Osteocyte (in vitro differentiated cells): ENCODE measurements at places on chromosomes 7 and 10. TPM values are rescaled to one million over a fixed set of nuclear protein-coding genes. Genes with fewer than 3 reads are reported as not detected.
A peak's percentile ranks its signal among the peaks of the same experiment; 100 is the strongest.

DNA sequence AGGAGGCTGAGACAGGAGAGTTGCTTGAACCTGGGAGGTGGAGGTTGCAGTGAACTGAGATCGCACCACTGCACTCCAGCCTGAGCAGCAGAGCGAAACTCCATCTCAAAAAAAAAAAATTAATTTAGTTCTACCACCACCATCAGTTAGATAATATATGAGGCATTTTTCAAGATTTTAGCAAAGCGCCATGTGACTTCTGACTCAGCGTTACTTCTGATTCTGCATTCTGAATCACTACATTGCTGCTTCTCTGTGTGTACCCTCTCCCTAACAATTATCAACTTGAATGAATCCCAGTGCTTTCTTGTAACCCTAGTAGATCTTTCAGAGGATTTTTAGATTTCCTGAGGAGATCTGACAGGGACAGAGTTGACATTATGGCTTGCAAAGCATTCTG lies 176.8 kb upstream of the SORCS1 start:
- no peak for DNase-seq

DNA sequence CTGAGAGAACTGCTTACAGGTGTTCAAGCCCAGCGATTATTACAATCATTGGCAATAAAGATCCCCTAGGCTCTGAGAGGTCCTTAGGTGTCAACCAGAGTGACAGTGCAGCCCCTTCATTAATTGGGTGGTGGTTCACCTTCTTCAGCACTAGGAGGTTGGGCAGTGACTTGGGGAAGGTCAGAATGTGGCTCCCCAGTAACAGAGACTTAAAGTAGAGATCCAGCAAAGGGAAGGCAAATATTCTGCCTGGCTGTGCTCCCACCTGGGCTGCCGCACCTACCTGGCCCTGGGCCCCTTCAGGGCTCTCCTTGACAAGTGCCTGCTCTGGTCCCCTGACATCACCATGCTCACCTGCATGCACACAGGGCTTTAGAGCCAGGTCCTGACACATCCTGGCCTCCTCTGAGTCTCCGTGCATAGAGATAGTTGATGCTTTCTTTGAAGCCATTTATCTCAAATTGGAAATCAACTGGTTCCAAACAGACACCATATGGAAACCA lies 1.9 kb downstream of the CLRN3 start:
- DNase-seq: peak; percentile 57

DNA sequence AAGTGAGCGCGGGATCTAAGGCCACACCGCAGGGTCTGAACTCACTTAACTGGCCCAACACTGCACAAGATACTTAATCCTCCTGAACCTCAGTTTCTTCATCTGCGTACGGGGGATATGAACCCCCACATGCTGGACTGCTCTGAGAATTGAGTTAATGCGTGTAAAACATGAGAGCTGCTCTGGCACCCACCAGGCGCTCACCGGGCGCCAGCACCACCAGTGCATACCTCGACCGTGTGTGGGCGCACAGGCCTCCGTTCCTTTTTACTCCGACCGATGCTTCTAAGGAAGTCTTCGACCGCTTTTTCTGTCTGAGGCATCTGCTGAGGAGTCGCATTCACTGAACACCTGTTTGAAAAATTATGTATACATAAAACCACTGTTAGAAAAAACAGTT lies 27.2 kb downstream of the PITRM1 start:
- DNase-seq: no peak

- peak; percentile 21 for DNase-seq
Measured at GRCh38 chr10:104340111-104340526, 1.9 kb upstream of the ITPRIP start.

GRCh38 chr10:33365301-33365700 lies 30.8 kb upstream of the NRP1 start:
- DNase-seq: no peak

DNA sequence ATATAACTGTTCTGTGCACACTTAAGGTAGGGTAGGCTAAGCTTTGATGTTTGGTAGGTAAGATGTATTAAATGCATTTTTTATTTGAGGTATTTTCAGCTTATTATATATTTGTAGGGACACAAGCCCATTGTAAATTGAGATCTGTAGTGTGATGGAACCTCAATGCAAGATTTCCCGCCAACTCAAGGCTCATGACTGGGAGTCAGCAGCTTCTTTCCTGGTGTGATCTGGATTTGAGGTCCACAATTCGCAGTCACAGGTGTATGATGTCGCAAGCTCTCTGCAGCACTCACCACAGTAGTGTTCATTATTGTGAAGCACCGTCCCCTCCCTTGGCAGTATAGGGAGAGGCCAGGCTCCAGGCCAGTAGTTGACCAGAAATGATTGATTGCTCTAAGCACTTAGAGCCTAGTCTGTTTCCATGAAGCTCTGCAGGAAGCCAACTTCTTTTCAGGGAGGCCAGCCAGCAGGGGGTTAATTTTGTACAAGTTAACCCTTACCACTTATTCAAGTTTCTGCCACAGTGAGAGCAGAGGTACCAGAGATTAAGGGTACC lies 54.9 kb downstream of the SEM1 start:
- no peak for DNase-seq

DNA sequence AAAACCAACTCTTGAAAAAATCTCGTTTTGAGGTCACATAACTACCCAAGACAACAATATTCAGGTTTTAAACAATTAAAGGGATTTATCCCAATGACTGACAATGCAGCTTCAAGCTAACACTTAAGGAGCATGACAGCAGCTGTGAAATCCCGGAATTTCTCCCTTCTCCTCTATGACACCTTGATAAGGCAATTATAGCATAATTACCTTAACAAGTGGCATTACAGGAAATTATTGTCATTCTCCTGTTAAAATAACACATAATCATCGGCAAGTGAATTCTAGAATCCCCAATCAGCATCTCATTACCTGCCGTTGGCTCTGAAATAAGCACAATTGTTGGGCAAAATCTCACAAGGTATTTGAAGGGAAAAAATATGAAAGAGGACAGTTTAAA lies 417.0 kb upstream of the PFKP start:
- DNase-seq: no peak

DNA sequence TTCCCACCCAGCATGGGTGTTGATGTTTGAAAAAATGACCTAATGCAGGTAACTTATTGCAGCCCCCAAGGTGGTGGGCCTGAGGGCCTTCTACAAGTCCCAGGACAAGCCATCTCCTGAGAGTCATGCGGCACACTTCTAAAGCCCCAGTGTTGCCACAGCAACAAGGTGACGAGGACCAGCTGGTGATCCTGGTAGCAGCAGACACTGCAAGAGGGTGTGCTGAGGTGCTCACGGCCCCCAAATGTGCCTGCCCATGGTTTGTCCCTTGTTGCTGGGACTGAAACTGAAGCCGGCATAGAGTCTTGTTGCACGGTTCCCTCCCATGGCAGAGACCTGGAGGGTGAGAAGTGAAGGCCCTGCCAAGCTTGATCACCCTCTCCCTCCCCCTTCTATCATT lies 333.2 kb upstream of the MGMT start:
- no peak for DNase-seq

GRCh38 chr7:144866189-144866588 lies 30.3 kb upstream of the TPK1 start:
- DNase-seq: no peak

- DNase-seq: no peak
Measured at GRCh38 chr7:133386205-133386604, 133.3 kb downstream of the EXOC4 start.

DNA sequence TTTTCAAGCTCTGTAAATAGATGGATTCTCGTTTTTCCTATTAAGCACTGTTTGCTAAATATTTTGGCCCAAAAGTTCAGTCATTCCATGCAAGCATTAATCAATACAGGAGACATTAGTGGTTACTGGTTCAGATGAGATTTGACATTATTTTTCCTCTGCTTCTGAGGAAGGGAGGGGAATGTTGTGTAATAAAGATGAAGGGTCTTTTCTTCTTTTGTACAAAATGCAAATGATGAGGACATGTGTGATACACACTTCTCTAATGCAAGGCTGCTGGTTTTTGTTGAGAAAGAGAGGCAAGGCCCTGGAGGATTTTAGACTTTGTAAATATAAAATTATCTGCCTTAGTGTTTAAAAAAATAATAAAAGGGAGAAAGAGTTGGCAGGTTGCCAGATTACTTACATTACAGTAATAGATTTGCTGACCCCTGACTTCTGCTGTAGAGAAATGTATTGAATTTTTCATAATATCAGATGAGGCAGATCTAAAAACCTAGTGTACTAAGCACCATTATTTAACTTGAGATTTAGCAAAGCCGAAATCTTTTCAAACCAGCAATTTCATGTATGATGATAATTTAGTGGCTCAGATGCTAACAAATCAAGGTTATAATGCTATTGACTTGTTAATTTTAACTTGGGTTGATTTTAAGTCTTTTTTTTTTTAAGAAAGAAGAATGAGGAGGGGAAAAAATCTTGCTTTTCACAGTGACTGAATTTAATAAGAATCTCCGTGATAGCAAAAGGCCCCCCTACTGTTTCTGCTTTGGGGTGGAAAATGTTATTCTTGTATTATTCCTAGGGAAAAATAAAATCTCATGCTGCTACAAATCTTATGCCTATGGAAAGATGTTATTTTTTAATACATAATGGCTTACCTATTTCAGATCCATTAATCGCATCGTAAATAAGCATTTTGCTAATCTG lies 180.1 kb downstream of the ARID5B start:
- no peak for DNase-seq

- no peak for DNase-seq
Measured at GRCh38 chr7:133139801-133140200, 57.9 kb upstream of the CHCHD3 start.

- no peak for DNase-seq
Measured at GRCh38 chr7:12888717-12889116, 201.3 kb downstream of the ARL4A start.

DNA sequence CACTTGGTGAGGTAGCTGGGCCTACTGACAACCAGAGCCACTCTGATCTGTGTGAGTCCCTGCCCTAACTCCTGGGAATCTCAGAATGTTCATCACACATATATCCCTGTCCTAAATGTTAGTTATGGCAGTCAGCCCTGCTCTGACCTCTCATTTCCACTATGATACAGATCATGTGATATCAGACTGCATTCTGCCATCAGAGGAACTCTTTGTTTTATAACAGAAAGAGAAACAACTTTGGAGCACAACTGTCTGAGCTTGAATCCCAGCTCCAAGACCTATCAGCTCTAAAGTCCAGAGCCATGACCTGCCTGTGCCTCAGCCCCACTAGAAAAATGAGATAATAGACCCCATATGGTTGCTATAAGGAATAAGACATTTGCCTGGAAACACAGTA lies 54.6 kb upstream of the ABCB4 start:
- no peak for DNase-seq

Gene PRR15
- 0.73 and 1.6 TPM in 2 replicates for total RNA-seq

Gene PDGFA
- 92.0 and 93.6 TPM in 2 replicates for total RNA-seq

Gene PNLIPRP3
- total RNA-seq: not detected in 2 replicates

Gene BAMBI
- 6.1 and 6.8 TPM in 2 replicates for total RNA-seq

Gene FFAR4
- total RNA-seq: not detected in 2 replicates

Gene CTAGE4
- 1.3 TPM in 1 of 2 replicates, not detected in the other for total RNA-seq

Gene ING3
- total RNA-seq: 20.2 and 20.7 TPM in 2 replicates

Gene SPDYE16
- not detected in 2 replicates for total RNA-seq

Gene OPALIN
- total RNA-seq: not detected in 2 replicates

Gene FBXL15
- total RNA-seq: 9.8 and 10.5 TPM in 2 replicates

Gene OR2A12
- total RNA-seq: not detected in 2 replicates
